ENCODE measurements at places on chromosomes 12 and 14.

DNA sequence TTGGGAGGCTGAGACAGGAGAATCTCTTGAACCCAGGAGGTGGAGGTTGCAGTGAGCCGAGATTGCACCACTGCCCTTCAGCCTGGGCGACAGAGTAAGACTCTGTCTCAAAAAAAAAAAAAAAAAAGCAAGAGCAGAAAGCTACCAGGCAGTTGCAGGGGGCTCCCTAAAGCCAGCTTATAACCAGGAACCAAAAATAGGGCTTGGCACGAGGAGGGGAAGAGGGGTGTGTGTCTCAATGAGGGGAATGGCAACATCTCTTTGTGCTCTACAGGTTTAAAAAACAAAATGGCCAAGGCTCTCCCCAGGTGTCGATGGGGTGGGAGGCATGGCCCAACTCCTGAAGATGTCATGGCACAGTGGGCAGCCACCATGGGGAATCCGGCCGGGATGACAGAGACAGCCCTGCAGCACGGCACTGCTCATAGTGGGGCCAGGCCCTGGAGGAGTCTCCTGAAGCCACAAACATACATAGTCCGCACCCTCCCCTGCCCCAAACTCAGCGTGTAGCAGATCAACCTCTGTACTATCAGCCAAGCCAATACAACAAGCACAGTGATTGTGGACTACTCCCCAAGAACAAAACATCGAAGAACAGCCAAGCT, 16.0 kb upstream of the EIF5 start:
- DNase-seq = no peak

DNA sequence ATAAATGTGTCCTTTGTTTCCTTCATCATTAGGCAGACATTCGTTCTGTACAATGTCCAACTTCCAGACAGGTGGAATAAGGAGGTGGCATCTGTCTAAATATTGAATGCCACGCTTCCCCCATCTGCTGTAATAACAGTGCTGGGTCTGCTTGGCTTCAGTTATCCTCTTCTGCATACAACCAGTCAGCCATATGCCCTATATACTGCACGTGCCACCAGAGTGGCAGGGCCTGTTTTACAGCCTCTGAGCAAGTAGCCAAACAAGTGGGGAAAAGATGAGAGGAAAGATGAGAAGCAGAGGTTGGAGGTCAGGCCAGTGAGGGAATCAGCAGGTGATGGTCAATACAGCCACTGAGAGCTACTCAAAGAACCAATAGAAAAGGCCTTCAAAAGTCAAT, 55.4 kb downstream of the OTX2 start:
- DNase-seq = no peak

DNA sequence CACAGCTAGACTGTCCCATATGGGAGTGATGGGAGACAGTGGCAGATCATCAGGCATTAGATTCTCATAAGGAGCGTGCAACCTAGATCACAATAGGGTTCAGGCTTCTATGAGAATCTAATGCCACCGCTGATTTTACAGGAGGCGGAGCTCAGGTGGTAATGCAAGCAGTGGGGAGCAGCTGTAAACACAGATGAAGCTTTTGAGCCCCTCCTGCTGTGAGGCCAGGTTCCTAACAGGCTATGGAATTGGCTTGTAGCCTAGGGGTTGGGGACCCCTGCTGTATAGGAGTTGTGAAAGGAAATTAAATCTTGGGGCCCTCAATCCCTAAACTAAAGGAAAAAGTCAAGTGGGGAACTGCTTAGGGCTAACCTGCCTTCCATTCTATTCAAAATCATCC, 29.6 kb downstream of the ADIPOR2 start:
- DNase-seq = no peak

DNA sequence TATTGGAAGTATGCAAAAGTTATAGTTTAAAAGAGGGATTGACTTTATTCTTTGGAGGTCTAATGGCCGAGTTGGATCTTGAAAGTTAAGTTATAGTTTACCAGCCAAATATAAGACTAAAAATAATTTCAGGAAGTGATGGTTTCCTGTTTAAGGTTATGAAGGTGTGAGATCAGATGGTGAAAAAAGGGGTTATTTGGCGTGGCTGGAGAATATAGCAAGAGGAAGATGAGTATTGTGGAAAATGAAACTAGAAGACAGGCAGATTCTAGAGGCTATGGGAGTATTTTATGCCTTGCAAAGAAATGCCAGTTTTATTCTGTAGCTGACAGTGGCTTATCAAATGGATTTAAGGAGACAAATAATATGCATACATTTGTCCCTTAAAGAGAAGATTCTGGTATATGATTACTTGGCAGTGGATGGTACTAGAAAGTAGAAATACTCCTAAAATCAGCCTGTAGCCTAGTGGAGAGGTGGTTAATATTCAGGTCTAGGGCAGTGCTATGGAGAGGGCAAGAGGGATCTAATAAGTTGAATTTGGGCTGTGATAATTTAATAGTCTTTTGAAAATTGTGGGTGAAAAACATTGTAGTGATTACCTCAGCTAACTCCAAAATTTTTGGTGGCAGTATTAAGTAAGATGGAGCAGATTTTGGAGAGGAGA, 1091.8 kb upstream of the ATXN7L3B start:
- DNase-seq = no peak

- no peak for DNase-seq
Observed at GRCh38 chr14:91444335-91445020, 26.9 kb upstream of the CCDC88C start.

GRCh38 chr12:12807970-12808702, 5.0 kb upstream of the DDX47 start:
- peak; percentile 51 for DNase-seq

- peak; percentile 38 for DNase-seq
Observed at GRCh38 chr12:66636771-66637170, 42.1 kb downstream of the GRIP1 start.

- no peak for DNase-seq
Observed at GRCh38 chr14:76324133-76324532, 51.8 kb upstream of the ESRRB start.

- DNase-seq = no peak
Observed at GRCh38 chr14:33762161-33762851, 188.6 kb downstream of the EGLN3 start.
